Large intestine (tissue), 12 donors: ENCODE measurements at places on chromosomes 2 and 18.
A peak's percentile ranks its signal among the peaks of the same experiment; 100 is the strongest.

DNA sequence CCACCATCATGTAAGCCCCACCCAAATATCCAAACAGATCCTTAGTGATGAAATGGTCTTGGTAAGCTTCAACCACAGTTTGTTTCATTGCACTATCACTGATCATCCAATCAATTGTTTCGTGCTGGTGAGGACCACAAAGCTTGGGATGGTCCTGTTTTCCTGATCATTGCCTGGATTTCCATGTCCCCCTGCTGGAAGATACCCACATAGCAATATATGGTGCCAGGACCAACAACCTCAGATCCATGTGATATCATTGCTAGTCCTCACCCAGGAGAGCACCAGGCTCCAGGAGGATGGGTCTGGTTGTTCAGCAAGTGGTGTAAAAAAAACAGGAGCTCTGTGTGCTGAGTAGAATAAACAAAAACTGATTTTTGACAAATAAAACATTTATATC lies 206.5 kb upstream of the SH3BP4 start:
- DNase-seq, result no peak

- DNase-seq, result no peak
Measured at GRCh38 chr18:8489761-8490160, 119.5 kb upstream of the RAB12 start.

DNA sequence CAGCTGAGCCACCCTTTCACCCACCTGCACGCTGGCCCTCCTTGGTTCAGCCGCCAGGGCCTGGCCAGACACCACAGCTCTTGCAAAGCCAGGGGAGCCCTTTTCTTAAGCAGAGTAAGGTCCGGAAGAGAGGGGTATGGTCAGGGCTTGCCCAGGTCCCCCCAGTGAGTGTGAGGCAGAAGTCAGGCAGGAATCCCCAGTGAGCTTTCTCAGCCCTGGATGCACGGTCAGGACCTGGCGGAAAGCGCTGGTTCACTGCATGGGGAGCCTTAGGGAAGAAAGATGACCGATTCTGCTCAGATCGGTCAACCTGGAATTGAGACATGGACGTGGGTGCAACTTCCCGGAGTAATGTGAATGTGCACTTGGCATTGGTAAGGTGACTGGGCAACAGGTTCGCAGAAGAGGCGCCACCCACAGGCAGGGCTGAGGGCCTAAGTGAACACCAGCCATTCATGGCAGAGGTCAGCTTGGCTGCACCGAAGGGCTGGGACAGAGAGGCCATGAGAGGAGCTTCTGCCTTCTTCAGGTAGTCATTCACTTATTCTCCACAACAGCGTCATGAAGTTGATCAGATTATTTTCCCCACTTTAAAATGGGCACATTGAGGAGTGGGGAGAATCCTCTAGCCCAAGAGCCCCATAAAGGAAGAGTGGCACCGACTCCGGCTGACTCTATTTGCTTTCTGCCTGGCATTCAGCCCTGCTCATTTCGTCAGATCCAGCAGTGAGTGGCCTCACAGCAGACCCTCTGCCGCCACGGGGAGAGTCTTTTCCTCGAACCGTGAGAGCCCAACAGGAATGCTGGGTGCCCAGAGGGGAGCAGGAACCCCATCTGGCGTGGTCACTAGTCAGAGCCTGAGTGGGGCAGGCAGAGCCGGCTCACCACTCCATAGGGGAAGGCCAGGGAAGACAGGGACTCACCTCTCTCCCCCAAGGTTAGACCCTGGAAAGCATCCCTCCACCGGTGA lies 35.8 kb downstream of the SCTR start:
- no peak for DNase-seq

DNA sequence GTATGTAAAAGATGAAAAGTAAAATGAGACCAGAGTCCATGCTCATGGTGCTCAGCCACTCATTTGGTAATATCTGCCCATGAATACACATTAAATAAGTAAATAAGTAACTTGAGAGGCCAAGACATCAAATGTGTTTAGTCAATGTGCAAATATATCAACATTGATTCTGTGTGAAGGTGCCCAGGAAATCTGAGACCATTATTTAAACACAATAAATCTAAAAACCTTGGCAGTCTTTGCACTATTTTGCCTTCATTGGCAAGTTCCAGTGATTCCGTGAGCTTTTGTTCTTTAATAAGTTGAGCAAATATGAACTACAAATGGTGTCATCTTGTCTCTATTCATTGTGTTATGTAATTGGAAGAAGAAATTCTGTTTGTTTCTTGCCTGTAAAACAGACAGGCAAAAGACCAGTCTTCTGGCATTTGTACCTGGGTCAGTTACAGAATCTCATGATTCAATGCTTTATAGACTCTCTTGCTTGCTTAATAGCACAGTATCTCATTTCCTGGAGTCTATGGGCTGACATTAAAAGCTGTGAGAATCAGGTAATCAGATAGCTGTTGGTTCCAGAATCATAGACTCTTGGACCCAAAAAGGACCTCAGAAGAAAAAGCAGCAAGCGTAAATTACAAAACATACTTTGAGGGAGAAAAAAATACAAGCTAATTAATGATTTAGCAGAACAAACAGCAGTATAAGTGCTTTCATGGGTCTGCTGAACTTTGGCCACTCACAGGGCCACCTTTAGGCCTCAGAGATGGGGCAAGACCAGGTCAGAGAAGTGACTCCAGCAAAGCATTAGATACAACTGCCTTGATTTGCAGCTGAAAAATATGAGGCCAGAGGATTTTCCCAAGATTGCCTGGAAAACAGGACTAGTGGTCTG lies 20.0 kb upstream of the SERPINB3 start:
- peak; percentile 86 for DNase-seq

- no peak for DNase-seq
Measured at GRCh38 chr18:79645291-79645983, 34.2 kb upstream of the CTDP1 start.

DNA sequence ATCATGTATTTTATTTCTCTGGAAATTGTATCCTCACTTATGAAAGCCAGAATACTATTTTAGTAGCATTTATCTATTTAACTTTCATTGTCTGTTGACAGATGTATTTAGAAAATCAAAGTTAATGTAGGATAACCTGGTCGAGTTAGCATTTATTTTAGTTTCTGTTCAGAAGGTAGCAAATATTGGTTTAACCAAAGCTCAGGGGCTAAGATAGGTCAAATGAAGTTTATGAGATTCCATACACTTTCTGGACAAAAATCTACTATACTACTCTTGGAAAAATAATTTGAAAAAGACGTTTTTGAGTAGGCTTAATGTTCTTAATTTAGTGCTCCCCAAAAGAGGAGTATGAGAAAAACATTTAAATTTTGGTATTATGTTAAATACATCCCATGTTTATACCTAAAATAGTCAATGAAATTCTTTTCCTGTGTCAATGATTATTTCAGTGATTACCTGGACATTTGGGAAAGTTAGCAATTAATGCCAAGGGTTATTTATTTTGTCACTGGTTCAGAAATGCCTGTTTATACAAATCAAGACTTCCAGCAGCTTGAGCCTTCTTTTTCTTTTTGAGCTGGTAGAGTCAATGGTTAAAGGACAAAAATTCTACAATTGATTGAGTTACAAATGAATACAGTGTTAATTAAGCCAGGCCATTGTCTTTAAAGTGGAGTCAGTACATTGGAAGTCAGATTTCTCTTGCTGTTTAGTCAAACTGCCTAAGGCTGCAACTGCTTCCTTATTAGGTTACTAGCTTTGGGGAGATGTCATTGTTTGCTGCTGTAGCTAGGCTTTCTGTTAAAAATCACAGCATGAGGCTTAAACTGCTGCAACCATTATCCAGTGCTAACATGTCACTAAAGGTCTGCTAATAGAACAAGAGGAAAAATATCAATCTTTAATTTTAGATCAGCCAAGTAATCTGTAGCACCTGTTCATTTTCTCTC lies 182.3 kb downstream of the CAMKMT start:
- no peak for DNase-seq

- no peak for DNase-seq
Measured at GRCh38 chr2:148643421-148643820, 1.1 kb upstream of the EPC2 start.

DNA sequence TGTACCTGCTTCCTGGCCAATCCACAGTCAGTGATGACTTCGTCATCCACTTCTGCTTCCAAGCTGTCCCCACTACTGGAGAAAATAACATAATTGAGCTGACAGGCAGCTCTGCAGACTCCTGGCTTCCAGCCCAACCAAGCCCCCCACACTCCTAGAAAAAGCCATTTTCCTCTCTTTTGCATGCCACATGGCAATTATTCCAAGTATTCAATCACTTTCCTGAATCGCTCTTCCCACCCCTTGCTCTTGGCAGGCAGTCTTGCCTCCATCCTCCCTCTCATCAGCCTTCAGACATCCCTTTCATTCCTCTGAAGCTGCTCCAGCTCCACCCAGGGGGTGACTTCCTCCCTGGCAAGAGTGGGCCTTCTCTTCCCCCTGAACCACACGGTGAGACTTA lies 14.3 kb upstream of the ST8SIA5 start:
- DNase-seq, result no peak

DNA sequence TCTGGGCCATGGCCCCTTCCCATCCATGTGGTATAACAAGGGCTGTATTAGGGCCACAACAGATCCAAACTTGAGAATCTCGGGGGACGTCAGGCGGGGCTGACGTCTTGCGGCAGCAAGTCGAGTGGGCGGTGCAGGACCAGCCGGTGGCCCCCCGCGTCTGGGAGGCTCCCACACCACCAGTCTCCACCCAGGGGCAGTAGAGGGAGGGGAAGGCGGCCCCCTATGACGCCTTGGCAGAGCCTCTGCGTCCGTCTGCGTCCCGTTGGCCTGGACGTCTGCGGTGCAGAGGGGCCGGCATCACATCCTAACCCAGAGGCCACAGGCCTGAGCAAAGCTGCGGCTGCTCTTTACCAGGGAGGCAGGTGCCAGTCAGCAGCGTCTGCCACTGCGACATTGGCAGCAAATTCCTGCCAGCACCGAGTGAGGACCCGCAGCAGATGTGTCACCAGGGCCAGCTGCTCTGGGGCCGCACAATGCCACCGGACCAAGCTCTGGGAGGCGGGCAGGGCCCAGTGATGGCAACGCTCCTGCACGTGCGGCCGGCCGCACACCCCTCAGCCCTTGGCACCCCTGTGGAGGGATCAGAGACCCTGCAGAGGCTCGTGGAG lies 73.8 kb downstream of the KCNG2 start:
- no peak for DNase-seq
